Activated gamma-delta T cell treated with Interleukin-2 at 50 U/mL for 16 hours (primary cell): ENCODE measurements at places on chromosomes 5 and 9.

GRCh38 chr5:78295035-78295961 is 800 bp upstream of the AP3B1 start:
- peak; percentile 40 for DNase-seq

DNA sequence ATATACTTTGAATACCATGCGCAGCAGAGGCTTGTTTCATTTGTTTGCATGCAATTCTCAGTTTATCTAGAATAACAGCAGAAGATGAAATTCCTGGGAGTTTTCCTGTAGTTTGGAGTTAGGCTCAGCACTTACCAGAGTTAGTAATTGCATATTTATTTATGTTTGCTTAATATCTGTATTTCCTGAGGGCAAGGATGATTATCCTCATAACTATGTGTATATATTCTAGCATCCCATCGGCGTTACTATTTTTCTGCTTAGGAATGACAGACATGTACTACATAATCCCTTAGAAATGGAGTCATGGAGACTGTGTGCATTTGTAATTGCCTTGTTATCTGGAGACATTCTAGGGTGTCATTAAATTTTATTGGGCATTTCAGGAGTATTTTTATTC is 1184.8 kb downstream of the DTWD2 start:
- DNase-seq: no peak

- no peak for DNase-seq
These were observed 112.7 kb upstream of the SPRY4 start for GRCh38 chr5:142437563-142437962.

DNA sequence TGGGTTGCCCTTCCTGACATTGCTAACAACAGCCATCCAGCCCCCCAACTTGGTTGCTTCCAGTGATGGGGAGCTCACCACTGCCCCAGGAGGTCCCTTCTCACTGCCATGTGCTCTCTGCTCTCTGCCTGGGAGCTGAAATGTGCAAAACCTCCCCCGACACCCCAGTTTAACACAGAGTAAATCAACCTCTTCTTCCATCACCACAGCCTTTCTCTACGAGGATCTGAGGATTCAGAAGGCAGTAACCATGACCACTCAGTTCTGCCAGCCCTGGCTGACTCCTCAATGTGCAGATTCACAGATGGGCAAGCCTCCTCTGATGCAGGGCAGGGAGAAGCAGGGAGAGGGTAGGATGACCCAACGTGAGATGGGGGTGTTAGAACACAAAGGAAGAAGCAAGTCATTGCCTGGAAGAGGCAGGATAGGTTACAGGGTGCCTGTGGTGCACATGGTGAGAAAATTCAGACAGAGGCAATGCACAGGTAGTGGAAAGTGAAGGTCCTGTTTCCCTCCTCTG is 185.0 kb downstream of the DAB2IP start:
- no peak for DNase-seq

GRCh38 chr9:135468854-135469521 is 10.6 kb upstream of the PPP1R26 start:
- no peak for DNase-seq

GRCh38 chr5:422323-423232 is 20.4 kb upstream of the EXOC3 start:
- no peak for DNase-seq

DNA sequence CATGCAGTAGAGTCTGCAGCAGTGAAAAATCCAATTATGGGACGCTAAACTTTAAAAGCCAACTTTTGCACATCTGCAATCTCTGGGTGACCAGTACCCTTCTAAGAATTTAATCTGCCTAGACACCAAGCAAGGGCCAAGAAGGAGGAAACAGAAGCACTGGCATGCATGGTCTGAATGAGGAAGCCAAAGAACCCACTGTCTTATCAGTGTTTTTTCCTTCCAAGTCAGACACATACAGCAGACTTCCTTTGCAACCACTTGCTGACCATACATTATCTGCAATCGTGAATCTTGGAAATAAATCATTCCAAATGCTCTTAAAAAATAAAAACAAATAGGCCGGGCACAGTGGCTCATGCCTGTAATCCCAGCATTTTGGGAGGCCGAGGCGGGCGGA is 65.9 kb downstream of the DEPDC1B start:
- DNase-seq: no peak

- no peak for DNase-seq
These were observed 219.8 kb downstream of the AOPEP start for GRCh38 chr9:94946256-94946655.

DNA sequence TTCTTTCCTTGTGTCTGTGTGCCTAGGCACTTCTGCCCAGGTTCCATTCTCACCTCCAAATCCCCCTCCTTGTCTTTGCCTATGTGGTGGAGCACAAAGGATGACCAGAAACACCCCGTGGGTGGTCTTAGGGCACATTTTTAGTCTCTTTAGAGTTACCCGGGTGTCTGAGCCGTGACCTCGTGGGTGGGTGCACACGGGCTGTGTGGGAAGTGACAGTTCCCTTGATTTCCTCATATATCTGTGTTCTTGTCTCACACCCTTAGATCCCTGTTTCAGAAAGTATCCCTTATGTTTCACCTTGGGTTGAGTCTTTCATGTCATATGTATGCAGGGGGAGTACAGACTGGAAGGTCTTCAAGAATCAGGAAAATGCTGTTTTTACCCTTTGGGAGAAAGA is 13.4 kb upstream of the SMIM32 start:
- DNase-seq: no peak

DNA sequence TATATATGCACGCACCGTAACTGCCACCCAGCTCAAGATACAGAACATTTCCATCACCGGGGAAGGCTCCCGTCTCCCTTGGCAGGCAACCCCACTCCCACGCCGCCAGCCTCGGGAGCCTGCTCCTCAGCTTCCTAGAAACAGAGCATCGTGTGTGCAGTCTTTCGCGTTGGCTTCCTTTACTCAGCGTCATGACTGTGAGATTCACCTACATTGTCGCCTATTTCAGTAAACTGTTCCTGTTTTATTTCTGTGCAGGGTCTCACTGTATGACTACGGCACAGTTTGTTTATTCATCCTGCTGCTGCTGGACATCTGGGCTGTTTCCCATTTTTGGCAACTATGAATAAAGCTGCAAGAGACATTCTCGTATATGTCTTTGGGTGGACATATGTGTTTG is 90.7 kb downstream of the STK10 start:
- no peak for DNase-seq

GRCh38 chr5:176183321-176184074 is 54.7 kb upstream of the SIMC1 start:
- no peak for DNase-seq

DNA sequence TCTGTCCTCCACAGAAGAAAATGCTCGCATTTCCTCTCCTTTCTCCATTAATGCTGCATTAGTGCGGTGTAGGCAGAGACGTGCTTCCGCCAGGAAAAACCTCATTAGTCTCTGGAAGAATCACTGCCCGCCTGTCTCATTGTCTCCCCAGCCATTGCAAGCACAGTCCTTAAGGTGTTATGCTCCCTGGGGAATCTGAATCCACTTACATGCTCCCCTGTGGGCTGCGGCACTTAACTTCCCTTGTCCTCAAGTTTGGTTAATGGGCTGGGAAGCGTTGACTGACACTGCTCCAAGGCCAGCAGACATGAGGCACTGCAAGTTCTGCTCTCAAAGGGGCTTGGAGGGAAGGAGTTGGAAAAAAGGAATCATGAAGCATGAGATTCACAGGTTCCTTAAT is 41.6 kb downstream of the TARS1 start:
- DNase-seq: no peak

GRCh38 chr9:72984226-72984947 is 31.5 kb upstream of the ALDH1A1 start:
- DNase-seq: no peak

GRCh38 chr5:171493646-171494393 is 74.4 kb downstream of the FGF18 start:
- DNase-seq: no peak

GRCh38 chr9:89701221-89701798 is 96.5 kb downstream of the GADD45G start:
- DNase-seq: peak; percentile 11

DNA sequence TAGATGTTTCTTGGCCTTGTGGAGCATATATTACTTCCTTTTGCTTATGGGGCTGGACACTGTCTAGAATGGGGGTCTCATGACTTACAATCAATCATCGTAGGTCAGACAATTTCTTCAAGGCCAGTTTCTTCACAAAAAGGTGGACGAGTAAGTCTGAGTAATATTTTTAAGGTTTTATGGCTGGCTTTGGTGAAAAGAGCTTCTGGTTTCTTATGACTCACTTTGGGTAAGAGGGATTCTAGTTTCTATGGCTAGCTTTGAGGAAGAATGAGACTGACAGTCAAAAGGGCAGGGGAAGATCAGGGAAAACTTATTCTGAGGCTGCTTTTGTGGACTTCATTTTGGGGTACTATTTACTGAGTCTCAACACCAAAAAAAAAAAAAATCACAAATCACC is 2067.2 kb upstream of the C9orf72 start:
- no peak for DNase-seq

DNA sequence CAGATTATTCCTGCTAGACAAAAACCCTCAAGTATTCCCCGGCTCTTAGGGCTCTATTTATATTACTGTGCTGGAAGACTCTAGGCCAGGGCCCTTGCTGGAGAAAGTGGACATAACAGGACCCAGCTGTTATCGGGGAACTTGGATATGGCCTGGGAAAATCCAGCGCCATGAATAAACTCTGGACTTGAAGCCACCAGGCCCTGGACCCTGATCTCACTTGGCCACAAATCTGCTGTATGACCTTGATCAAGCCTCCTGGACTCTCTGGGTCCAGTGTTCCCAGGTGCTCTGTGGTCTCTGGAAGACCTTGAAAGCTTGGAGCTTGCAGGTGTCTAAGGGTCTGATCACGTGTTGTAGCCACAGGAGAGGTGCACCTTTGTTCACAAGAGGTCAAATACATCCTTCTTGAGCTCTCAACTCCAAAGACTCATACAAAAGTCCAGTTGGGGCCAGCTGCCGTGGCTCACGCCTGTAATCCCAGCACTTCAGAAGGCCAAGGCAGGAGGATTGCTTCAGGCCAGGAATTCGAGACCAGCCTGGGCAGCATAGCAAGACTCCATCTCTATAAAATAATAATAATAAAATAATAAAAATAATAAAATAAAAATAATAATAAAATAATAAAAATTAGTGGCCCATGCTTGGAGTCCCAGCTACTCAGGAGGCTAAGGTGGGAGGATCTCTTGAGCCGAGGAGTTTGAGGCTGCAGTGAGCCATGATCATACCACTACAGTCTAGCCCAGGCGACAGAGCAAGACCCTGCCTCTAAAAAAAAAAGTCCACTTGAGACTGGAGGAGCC is 26.5 kb downstream of the COL27A1 start:
- DNase-seq: no peak

GRCh38 chr5:119275601-119276173 is 80.1 kb upstream of the TNFAIP8 start:
- DNase-seq: no peak

DNA sequence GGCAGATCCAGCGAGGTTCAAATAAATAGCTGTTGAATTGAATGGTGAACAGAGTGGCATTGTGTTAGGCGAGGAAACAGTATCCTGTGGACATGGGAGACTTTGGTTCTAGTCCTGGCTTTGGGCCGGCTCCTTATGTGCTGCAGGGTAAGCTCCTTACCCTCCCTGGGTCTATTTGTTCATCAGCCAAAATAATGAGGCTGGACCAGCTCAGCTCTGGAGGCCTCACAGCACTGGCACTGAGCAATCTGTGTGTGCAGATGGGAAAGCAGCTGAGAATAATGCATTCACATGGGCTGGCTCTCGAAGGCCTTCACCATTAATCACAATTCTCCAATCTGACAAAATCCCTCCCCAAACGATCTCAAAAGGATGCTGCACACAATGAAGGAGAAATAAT is 81.9 kb downstream of the APBA1 start:
- DNase-seq: no peak

GRCh38 chr5:114416254-114416653 is 54.4 kb downstream of the KCNN2 start:
- DNase-seq: no peak

DNA sequence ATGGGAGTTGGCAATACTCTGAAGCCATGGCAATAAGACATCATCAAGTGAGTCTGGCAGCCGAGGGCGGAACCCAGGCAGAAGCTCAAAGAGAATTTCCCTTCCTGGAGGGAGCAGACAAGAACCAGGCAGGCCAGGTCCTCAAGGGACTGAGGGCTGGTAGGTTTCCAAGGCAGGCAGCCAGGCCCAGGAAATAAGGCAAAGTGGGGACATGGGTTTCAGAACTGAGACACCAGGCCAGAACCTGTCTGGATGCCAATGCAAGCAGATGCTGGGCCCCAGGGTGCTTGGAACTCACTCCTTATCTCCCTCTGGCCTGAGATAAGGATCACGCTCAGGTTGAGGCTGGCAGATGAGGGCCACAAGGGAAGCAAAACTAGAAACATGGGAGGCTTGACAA is 8.9 kb downstream of the TSSK1B start:
- DNase-seq: no peak

DNA sequence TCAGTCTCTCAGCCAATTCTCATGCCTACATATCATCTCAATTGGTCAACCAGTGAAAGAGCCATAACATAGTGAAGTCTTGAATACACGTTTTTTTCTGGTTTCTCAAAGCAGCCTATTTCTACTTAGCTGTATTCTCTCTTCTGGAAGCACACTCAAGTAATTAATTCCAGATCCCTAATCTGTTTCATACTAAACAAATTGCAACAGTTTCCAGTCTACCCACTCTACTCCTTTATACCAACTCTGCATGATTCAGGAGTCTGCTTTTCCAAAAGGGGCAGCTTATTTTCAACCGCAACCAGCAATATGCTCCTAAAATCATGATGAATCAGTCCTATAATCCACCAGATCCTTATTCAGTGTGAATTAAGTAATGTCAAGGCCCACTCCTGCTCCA is 211.7 kb downstream of the TLE1 start:
- DNase-seq: no peak
